ENCODE measurements at places on chromosomes 5 and 9. TPM values are rescaled to one million over a fixed set of nuclear protein-coding genes. Genes with fewer than 3 reads are reported as not detected.

The LCN1 gene
- not detected for total RNA-seq

The TXNDC15 gene
- total RNA-seq: 56.7 TPM

The QRFP gene
- total RNA-seq: not detected

The TSPAN17 gene
- total RNA-seq: 39.8 TPM

The NRARP gene
- total RNA-seq: 1.7 TPM

The GPR21 gene
- 0.91 TPM for total RNA-seq

The PCA3 gene
- not detected for total RNA-seq

The JAKMIP2 gene
- 7.6 TPM for total RNA-seq

The CTSL gene
- total RNA-seq: 5.9 TPM

The SLC4A9 gene
- not detected for total RNA-seq

The GARIN3 gene
- total RNA-seq: not detected

The IFNK gene
- total RNA-seq: not detected

The PCDHGA9 gene
- 0.25 TPM for total RNA-seq

The SARDH gene
- total RNA-seq: 0.68 TPM

The FOXD4 gene
- total RNA-seq: 0.23 TPM

The SIT1 gene
- 205 TPM for total RNA-seq

The OGN gene
- total RNA-seq: not detected

The C5orf52 gene
- not detected for total RNA-seq

The PHYHD1 gene
- total RNA-seq: 1.2 TPM

The C5orf58 gene
- total RNA-seq: not detected

The PCDHA4 gene
- total RNA-seq: not detected

The BARX1 gene
- 0.20 TPM for total RNA-seq

The ACOT12 gene
- total RNA-seq: not detected

The IL3 gene
- 0.82 TPM for total RNA-seq

The TLR4 gene
- 0.11 TPM for total RNA-seq

The FCN2 gene
- total RNA-seq: not detected

The PRSS3 gene
- 0.77 TPM for total RNA-seq

The PCDHB9 gene
- not detected for total RNA-seq

The C7 gene
- not detected for total RNA-seq

The PCDHGC5 gene
- not detected for total RNA-seq

The NOXA1 gene
- 0.80 TPM for total RNA-seq

The AJM1 gene
- total RNA-seq: 3.9 TPM
